Ascending aorta (tissue), 2 donors: ENCODE measurements at places on chromosomes 6 and 20. TPM values are rescaled to one million over a fixed set of nuclear protein-coding genes. Genes with fewer than 3 reads are reported as not detected.

Gene PKIB
- not detected for total RNA-seq

DNA sequence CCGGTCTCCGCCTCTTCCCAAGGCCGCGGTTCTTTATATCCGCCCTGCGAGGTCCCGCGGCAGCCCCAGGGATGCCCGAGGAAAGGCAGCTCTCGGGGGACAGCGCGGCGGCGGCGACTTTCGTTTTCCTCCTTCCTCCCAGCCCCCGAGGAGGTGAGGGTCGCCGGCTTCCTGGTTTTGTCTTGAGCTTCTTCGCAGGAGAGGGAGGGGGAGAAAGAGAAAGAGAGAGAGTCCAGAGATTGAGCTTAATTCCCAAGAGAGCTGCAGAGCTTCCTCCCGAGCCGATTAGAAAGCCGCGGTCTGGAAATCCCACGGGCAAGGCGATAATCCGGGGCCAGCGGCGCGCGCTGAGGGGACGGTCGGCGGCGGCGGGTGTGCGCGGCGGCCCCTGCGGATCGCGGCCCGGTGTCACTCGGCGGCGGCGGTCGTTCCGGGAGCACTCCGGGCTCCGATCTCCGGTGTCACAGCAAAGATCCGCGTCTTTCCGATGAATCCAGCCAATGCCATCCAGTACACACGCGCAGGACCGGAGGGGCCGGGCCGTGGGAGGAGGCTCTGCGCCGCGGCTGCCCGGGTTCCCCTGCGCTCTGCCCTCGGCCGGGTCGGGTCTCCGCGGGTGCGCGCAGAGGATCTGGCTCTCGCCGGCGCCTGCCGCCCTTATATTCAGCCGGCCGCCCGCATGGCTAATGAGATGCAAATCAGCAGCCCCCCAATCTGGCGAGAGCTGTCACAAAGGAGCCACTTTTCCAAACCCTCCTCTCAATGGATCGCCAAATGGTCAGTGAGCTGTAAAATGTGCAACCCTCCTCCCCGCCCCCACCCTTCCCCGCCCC is at the start of gene DLL1:
TSS of gene DLL1 (minus strand) at position 783 of the 833 bp plus-strand sequence. CDS start 939 bp downstream, outside the sequence.
- peaks cover 28% of the 10 kb centered on the region for H3K27me3 ChIP-seq
- H3K36me3 ChIP-seq = no peaks in the 10 kb centered on the region
- H3K27ac ChIP-seq = peak within 1 kb of the TSS; percentile 44
- peak within 1 kb of the TSS; percentile 87 for H3K4me3 ChIP-seq

GRCh38 chr20:54250691-54251090 is 42.8 kb downstream of the PFDN4 start:
- H3K36me3 ChIP-seq = no peaks in the 10 kb centered on the region
- H3K4me3 ChIP-seq = no peak overlapping the region
- H3K27me3 ChIP-seq = no peaks in the 10 kb centered on the region
- no peak overlapping the region for H3K27ac ChIP-seq
- no peaks in the 10 kb centered on the region for H3K4me1 ChIP-seq
- DNase-seq = no peak

DNA sequence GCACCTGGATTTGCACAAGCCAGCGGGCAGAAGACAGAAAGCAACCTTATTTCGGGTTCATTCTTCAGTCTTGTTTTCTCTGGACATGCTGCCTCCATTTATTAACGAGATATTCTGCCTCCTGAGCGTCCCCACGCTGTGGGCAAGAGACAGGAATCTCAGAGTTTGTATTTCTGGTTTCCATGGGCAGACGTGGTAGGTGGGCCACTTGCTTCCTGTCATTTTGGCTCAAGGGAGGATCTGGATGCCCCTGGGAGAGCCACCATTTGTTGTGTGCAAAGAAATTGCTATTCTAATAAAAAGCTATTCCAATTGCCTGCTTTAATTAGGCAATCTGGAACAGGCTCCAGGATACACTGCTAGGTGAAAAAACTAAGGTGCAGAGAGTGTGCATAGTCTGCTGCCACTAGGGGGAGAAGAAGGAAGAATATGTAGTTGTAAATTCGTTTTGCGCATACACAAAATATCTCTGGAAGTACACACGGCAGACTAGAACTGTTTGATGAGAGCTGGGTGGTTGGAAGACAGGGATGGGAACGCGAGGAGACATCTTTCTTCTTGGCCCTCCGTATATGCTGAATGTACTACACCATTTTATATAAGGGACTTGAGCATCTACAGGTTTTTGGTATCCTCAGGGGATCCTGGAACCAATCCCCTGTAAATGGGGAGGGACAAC is 30.1 kb upstream of the SLC16A10 start:
- no peak overlapping the region for H3K27ac ChIP-seq
- H3K36me3 ChIP-seq = no peaks in the 10 kb centered on the region
- DNase-seq = no peak
- H3K4me3 ChIP-seq = no peak overlapping the region
- H3K4me1 ChIP-seq = no peaks in the 10 kb centered on the region

DNA sequence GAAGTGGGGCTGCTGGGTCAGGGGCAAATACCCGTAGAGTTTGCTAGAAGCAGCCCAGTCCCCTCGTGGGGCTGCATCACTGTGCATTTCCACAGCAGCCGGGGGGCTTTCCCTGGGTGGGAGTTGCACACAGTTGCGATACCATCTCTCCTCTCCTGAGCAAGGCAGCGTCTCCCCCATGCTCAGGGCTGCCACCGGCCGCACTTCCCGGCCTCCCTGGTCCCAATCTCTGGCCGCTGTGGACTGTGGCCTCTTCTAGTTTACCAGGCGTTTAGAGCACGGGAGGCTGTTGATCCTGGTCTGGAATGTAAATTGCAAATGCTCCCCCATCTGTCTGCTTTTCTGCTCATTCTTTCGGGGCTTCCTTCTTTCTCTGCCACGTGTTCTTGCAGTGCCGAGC is 31.1 kb downstream of the OSBPL2 start:
- no peaks in the 10 kb centered on the region for H3K4me1 ChIP-seq
- no peaks in the 10 kb centered on the region for H3K27me3 ChIP-seq
- H3K36me3 ChIP-seq = peaks cover 49% of the 10 kb centered on the region
- no peak overlapping the region for H3K27ac ChIP-seq
- no peak for DNase-seq
- no peak overlapping the region for H3K4me3 ChIP-seq
